ENCODE measurements at places on chromosomes 7 and 10. TPM values are rescaled to one million over a fixed set of nuclear protein-coding genes. Genes with fewer than 3 reads are reported as not detected.

The RGR gene
- total RNA-seq = not detected

The ERVW-1 gene
- total RNA-seq = not detected

The ZCCHC24 gene
- total RNA-seq = 1.9 TPM

The MKI67 gene
- total RNA-seq = 1.9 TPM
